ENCODE measurements at places on chromosomes 7 and 10.

- no peak for DNase-seq
Observed at GRCh38 chr10:4062072-4062471, 277.1 kb upstream of the KLF6 start.

DNA sequence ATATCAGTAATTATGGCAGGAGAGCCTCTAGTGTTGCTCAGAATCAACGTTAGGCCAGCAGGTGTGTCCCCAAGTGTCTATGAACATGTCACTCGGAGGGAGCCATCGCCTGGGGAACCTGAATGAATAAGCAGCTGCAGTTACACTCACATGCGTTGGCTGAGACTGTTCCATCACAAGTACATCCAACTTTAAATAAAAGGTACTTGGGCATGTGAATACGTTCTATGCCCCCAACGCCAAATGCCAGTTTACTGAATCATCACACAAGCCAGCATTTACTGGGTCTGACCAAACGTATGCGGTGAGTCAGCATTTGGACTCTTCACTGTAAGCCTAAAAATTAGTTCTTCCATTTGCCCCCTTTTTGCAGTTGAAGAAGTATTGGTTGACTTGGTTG is 207.6 kb upstream of the PLXNA4 start:
- DNase-seq: peak; percentile 16

- DNase-seq: no peak
Observed at GRCh38 chr7:29109899-29110298, 36.4 kb downstream of the CPVL start.

GRCh38 chr7:157271315-157271990 is 65.4 kb upstream of the DNAJB6 start:
- no peak for DNase-seq

DNA sequence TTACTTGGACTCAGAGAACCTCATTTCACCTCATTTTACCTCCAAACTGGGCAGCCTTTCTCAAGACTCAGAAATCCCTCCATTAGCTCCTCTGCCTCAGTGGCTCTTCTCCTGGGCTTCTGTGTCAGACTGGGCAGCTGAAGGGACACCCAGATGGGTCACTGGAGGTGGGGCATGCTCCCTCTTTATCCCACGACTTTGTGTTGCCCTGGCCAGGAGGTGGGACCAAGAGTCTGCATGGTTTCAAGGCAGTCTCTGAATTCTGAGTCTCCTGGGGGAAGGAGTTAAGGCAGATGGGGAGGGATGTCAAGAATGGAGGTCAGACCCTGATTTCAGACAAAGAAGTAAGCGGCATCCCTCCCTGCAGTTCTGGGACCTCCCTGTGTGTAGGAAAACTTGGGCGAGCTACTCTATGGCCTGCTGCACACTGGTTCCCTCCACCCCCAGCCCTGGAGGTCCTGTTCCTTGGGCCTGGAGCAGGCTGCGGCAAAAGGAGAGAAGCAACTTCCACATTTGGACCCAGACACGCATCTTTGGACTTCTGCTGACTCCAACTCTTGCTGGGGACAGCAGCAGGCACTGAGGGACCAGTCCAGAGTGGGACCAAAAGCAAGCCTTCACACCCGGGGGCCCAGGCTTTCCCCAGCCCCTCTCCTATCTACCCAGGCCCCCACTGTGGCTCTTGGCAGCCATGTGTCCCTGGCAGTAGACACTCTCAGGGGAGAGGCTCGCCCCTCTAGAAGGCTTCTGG is 10.8 kb downstream of the POLL start:
- no peak for DNase-seq

DNA sequence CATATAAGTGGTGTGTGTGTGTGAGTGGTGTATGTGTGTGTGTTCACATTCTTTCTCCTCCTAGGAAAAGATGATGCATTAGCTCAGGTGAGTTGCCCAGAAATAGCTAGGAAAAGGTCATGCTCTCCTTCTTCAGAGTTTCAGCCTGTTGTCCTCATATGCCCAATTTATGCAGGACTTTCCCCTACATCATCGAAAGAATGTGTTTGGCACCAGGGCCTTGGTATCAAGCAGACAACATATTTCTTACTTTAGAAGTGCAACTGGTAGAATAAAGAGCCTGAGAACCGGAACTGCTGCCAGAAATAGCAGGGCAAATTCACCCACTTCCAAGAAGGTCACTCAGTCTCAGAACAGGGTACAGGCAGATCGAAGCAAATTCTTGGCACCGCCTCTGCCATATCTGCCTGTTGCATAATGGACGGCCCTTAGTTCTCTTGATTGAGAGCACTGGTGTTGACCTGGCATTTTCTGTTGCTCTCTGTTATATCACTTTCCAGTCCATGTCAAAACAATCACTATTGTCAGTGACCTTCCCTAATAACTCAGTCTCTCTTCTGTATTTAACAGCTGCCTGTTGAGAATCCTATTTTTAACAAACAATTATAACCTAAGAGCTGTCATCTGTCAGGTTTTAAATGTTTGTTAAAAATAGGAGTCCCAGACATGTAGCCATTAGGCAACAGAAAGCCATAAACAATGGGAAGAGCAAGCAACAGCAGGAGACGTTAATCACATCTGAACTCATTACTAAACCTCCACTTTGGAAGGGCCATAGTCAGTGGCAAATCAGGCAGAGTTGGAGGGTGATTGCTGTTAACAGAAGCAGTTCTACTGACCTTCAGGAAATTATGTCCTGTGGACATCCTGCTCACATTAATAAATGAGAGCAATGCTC is 20.7 kb downstream of the ADRB1 start:
- DNase-seq: no peak

GRCh38 chr7:128311013-128311412 is 32.7 kb downstream of the RBM28 start:
- no peak for DNase-seq

GRCh38 chr10:50324046-50324445 is 72.7 kb upstream of the ASAH2 start:
- no peak for DNase-seq

DNA sequence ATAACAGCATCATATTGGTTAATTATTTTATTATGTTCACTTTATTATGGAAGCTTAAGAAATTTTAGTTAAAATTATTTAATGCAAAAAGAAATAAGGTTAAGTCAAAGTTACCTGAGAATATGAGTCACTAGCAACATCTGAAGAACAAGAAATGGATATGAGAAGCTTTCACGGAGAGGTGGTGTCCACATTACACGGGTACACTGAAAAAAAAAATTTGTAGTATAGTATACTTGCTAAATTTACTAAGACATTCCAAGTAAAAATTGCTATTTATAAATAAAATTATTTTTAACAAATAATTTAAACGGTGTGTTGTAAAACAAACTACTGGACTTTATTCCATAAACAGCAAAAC is 63.9 kb downstream of the DPY19L1 start:
- no peak for DNase-seq

GRCh38 chr10:100303724-100304319 is 17.3 kb upstream of the BLOC1S2 start:
- peak; percentile 39 for DNase-seq

DNA sequence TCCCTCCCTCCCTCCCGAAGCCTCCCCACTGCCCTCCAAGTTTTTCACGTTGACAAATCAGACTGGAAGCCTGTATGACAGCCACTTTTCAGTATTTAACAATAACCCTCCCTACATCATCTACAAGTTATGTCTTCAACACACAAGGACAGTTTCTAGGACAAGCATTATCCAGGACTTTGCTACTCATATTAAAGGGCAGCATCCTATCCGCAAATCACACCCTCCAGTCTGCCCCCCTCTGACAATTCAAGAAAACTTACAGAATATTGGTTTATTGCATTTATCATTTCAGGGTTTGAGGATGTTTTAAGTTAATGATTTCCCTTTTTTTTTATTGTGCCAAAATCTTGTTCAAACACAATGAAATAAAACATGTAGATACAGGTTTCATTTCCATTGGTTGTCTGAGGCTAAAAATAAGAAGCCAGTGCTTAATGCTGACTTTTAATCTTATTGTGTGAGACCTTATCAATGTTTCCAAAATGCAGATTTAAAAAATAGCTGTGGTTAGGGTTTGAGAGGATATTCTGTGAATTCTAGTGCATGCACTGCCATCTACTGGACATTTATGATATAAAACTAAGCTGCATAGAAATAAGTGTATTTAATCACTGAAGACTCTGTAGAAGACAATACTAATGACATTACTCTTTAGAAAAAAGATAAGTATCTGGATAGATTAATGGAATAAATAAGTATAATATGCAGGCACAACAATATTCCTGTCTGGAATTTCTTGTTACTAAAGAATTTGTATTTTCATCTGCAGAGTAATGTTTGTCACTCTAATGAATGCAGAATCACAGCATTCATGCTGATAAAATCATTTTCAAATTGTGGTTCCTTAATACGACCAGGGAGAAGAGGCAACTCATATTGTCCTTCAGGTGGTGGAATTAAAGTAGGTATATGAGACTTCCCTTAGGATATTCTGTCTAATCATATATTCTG is 64.1 kb downstream of the CAV1 start:
- no peak for DNase-seq

- DNase-seq: no peak
Observed at GRCh38 chr10:60167050-60167449, 222.6 kb downstream of the ANK3 start.

- DNase-seq: peak; percentile 7
Observed at GRCh38 chr7:20219446-20220292, 2.5 kb upstream of the MACC1 start.

DNA sequence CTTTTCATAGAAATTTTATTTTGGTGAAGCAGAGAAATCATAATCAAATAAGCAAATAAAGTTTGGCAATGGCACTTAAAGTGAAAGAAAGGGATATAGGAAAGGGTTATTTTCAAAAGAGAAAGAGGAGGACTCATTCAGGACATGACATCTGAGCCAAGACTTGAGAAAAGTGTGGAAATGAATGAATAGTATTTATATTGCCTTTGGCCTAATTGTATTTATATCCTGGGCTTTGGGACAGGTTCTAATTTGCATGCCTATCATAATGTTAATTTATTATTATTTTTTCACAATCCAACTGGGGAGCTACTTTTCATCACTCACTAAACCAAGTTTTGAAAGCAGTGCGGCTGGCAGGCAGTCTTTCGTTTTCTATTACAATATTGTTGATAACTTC is 376.8 kb downstream of the HGF start:
- no peak for DNase-seq

- DNase-seq: no peak
Observed at GRCh38 chr7:127536741-127537140, 48.7 kb downstream of the GCC1 start.

DNA sequence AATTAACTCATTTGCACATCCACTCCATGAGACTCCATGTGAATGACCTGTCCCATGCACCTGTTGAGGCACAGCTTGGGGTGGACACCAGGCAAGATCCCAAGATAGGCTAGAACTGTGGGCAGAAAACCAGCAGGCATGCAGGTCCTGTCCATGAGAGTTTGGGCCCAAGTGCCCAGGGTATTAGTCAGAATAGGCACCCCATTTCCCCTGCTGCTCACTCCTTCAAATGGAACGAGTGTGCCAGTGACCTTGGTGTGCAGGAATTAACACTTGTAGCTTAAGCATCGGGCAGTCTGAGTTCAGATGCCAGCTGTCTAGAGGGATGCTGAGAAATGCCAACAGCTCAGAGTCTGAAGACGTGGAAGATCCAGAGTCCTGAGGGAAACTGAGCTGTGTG is 254.1 kb upstream of the GLI3 start:
- no peak for DNase-seq

DNA sequence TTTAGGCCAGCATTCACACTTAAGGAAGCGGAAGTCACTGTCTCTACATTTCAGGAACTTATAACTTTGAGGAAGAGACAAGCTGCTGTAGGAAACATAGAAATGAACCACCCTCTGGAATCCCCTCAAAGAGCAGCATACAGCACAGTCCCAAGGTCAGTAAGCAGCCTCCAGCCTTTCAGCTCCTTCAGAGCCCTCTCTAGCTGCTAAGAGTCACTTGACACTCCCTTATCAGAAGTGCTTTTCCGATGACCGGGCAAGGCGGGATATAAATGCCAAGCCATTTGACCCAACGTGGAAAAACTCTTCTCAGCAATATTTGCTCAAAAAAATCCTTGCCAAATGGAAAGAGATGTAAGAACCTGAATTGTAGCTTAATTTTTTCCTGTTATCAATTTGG is 1284.3 kb downstream of the XPNPEP1 start:
- DNase-seq: no peak

- DNase-seq: peak; percentile 74
Observed at GRCh38 chr10:35127289-35127891, 744 bp downstream of the CREM start.

GRCh38 chr7:33251301-33251700 is 121.9 kb downstream of the BBS9 start:
- no peak for DNase-seq

- no peak for DNase-seq
Observed at GRCh38 chr10:14781763-14782162, 7.1 kb upstream of the FAM107B start.

- DNase-seq: no peak
Observed at GRCh38 chr10:78357141-78358063, 323.7 kb downstream of the RPS24 start.

- DNase-seq: no peak
Observed at GRCh38 chr10:112335111-112335867, 38.6 kb upstream of the ACSL5 start.

- DNase-seq: no peak
Observed at GRCh38 chr7:156969972-156970420, 20.5 kb downstream of the NOM1 start.

DNA sequence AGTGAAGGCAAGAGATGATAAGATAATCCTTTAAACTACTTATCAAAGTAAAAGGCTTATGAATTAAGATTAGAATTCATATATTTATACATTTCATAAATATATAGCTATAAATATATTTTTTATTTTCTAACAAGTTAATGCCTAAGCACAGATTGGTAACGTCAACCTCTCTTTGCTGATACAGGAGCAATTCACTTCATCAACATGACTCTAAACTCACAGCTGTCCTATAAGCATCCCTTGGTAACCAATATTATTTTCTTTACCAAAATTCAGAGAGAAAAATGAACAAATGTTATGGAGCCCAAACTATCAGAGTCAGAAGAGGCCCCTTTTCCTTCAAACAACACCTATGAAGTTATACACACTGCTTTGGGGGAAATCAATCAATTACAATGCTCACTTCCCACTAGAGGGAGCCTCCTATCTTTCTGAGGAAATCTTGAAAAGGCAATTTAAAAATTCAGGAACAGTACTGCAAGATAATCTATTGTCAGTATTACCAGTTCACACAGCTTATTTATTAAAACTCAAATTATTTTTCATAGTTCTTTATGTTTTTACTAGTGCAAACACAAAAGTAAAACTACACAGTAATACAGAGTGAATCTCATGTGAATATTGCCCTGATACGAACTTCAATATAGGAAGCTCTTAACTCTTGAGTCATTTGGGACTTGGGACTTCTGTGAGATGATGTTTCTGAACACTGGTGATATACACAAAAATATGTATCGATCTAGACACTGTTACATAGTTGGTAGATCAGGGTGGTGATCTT is 51.0 kb upstream of the NOBOX start:
- no peak for DNase-seq

- DNase-seq: no peak
Observed at GRCh38 chr10:97891497-97892167, 42.0 kb downstream of the GOLGA7B start.

- peak; percentile 87 for DNase-seq
Observed at GRCh38 chr10:97861097-97861750, 11.6 kb downstream of the GOLGA7B start.
